ENCODE measurements at places on chromosomes 3 and 15.

- no peak for DNase-seq
These were observed 22.3 kb downstream of the CMTM7 start for GRCh38 chr3:32413845-32414521.

GRCh38 chr3:187223799-187224198, 26.5 kb downstream of the RTP1 start:
- no peak for DNase-seq

- DNase-seq, result no peak
These were observed 140.5 kb upstream of the TBL1XR1 start for GRCh38 chr3:177337541-177338331.

GRCh38 chr3:23312866-23313265, 109.7 kb downstream of the UBE2E2 start:
- DNase-seq, result no peak

- no peak for DNase-seq
These were observed 105.5 kb downstream of the PLD1 start for GRCh38 chr3:171704814-171705213.

GRCh38 chr3:148718982-148719862, 21.5 kb downstream of the AGTR1 start:
- DNase-seq, result no peak

- DNase-seq, result no peak
These were observed 292.0 kb downstream of the NFKBIZ start for GRCh38 chr3:102141096-102141927.

GRCh38 chr15:97177151-97177577, 783.3 kb upstream of the ARRDC4 start:
- no peak for DNase-seq

DNA sequence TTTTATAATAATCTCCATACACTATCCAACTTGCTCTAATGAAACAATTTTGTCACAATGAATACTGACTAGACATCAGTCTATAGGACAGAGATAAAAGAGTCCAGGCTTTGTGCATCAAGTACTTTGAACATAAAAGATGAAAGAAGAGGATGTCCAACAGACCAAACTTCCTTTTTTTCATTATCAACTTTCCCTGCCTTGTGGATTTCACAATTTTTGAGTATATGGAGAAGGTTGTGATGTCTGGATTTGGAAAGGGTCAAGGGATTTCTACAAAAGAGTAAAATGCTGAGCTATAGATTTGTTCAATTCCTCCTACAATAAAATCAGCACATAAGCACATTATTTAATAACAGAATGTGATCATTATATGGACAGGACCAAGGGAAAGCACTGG, 25.7 kb downstream of the CD47 start:
- no peak for DNase-seq
